ENCODE measurements at places on chromosomes 16 and 17. TPM values are rescaled to one million over a fixed set of nuclear protein-coding genes. Genes with fewer than 3 reads are reported as not detected.

Gene LLGL1
- 41.4 TPM for total RNA-seq

Gene KRTAP4-1
- total RNA-seq: not detected

Gene ZFPM1
- total RNA-seq: 0.93 TPM

Gene SP6
- 5.1 TPM for total RNA-seq

Gene PRSS33
- not detected for total RNA-seq

Gene RTN4RL1
- total RNA-seq: 0.10 TPM

Gene KIF18B
- 16.4 TPM for total RNA-seq

Gene HSD17B1
- total RNA-seq: not detected

Gene SDR42E2
- total RNA-seq: not detected

Gene FAM171A2
- total RNA-seq: 3.2 TPM

Gene PRSS22
- not detected for total RNA-seq

All from mammary microvascular endothelial cell (primary cell).